Epithelial cell of proximal tubule (primary cell): ENCODE measurements at places on chromosomes 5 and 9. TPM values are rescaled to one million over a fixed set of nuclear protein-coding genes. Genes with fewer than 3 reads are reported as not detected.

GRCh38 chr9:81787747-81788632 is 98.6 kb upstream of the TLE1 start:
- peak; percentile 74 for DNase-seq

DNA sequence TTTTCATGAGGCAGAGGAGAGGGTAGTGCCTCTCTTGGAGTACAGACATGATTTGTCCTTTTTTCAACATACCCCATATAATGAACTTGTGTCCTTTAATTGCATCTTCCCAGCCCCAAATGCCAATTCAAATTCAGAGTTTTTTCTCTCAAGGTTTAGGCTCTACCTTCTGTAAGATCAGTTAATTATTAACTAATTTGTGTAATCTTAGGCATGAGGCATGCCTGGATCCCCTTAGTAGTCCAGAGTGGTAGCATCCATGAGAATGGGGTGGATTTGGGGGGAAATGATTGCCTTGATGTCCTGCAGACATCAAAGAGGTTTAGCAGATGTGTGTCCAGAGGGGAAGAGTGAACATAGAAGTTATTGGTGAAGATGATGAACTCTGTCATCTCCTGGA is 533.3 kb downstream of the LRRC70 start:
- DNase-seq: no peak

DNA sequence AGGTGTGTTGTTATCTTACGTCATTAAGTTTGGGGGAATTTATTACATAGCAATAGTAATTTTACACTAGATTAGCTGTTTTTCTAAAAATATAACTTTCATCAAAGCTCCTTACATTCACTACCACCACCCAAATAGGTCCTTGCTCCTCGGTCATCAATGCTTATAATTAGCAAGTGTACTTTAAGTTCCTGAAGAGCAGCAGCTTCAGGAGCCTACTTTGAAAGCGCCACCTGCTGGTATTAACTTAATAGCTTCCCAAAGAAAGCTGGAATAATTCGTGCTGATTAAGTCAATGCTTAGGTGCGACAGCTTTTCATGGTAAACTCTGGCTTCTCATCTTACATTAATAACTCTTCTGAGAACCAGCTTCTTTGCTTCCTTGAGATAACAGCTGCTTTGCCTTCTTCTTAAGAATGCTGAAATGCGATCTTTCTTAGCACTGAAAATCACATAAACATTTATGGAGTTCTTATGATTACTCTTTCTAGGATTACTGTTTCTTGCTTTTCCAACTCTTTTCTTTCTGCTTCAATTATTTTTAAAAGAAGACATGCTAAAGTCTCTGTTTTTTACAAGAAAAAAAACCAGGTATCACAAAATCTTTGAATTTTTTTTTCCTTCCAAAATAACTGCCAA is 10.0 kb upstream of the C5 start:
- DNase-seq: no peak

DNA sequence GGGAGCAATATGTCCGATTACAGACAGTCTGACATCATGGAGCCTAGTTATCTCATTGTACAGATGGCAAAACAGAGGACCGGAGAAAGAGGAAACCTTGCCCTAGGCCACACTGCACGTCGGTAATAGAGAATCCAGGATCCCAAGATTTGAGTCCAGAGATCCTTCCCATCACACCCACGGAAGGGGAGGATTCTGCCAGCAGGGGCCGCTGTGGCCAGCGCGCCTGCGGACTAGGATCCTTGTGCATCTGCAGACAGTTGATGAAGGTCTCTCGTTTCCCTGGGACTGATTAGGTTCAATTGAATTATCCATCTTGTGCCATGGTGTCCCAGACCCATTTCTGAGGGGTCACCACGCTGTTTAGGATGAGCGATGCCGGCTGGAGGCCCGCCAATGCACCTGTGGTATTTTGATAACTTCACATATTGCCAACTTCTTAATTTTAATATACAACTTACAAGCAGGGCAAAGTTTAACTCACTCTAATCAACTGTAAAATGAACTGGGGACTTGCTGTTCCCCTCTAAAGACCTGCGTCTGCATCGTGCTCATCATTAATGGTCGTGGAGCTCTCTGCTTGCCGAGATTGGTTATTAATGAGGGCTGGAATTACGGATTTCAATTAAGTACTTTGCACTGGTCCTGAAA is 592.7 kb upstream of the BRINP1 start:
- DNase-seq: no peak

DNA sequence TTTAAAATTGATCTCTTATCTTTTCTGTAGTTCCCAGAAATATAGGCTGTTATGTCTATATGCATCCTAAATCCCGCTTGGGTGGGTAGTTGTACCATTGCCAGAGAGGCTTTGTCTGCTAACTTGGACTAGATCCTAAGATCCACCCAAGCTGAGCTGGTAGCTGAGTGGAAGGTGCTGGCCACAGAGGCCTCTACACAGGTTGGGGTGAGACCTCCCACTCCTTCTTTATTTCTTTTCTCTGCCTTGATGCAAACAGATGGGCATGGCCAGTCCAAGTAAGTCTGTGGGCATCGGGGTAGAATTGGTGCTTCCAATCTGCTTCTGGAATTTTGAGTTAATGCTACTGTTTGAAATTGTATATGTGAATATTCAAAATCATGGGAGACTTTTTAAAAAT is 14.4 kb upstream of the GADD45G start:
- no peak for DNase-seq

The LCN10 gene
- total RNA-seq: not detected in 2 replicates

The CACFD1 gene
- total RNA-seq: 4.3 and 11.0 TPM in 2 replicates

The TMOD1 gene
- 0.14 and 0.98 TPM in 2 replicates for total RNA-seq

The SLC24A2 gene
- not detected in 2 replicates for total RNA-seq

The LTC4S gene
- 0.94 and 9.1 TPM in 2 replicates for total RNA-seq
